ENCODE measurements at places on chromosomes 11 and 22.

DNA sequence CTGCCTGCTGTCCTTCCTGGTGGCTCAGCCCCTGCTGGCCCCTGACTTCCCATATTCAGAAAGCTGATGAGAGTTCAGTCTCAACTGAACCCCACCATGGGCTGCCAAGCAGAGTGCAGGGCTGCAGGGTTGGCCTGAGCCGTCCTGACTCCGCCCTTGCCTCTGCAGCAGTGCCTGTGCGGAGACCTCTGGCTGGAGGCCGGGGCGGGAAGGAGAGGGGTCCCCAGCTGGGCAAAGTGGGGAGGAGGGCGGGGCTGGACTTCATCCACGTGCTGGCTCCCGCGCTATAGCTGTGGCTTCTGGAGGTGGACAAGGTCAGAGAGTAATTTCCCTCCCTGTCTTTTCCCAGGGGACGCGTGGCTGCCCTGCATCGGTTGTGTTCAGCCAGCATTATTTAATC, 13.6 kb downstream of the GLB1L3 start:
- no peak for DNase-seq

- no peak for DNase-seq
These were observed 33.0 kb upstream of the NARS2 start for GRCh38 chr11:78607696-78608095.

GRCh38 chr11:95792200-95792599, 1.9 kb downstream of the CEP57 start:
- no peak for DNase-seq

DNA sequence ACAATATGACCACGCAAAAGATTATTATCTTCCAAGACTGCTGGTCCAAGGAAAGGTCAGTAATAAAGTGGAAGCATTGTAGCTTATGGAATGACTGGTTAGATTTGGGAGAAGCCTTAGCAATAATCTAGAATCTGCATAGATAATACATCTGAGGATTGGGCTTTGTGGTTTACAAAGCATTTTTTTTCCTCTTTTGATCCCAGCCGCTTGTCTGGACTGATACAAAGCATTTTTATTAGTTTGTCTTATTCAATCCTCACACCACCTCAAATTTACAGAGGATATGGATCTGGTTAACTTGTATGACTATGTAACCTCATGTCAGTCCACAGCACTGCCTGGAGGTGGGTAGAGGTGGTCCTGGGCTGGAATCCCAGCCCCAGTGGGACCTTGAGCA, 990 bp upstream of the THRSP start:
- DNase-seq = no peak

- no peak for DNase-seq
These were observed 16.6 kb downstream of the SCUBE1 start for GRCh38 chr22:43326331-43327156.

GRCh38 chr11:123145220-123145619, 49.8 kb downstream of the CLMP start:
- DNase-seq = no peak

DNA sequence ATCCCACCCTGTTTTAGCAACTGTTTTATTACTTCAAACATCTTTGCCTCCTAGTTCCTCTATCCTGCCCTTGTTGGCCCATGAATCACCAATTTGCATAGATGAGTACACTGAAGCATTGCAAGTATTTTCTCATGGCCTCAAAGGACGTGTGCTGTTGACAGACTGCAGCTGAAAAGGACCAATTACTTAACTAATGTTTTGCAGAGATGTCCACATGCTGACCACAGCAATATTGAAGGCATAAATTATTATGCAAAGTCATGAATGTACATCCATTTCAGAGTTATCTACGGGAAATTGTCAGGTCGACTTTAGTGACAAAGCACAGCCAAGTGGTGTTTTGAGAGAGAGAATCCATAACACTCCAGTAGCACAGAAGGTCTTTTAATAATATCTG, 64.8 kb downstream of the CADM1 start:
- no peak for DNase-seq

DNA sequence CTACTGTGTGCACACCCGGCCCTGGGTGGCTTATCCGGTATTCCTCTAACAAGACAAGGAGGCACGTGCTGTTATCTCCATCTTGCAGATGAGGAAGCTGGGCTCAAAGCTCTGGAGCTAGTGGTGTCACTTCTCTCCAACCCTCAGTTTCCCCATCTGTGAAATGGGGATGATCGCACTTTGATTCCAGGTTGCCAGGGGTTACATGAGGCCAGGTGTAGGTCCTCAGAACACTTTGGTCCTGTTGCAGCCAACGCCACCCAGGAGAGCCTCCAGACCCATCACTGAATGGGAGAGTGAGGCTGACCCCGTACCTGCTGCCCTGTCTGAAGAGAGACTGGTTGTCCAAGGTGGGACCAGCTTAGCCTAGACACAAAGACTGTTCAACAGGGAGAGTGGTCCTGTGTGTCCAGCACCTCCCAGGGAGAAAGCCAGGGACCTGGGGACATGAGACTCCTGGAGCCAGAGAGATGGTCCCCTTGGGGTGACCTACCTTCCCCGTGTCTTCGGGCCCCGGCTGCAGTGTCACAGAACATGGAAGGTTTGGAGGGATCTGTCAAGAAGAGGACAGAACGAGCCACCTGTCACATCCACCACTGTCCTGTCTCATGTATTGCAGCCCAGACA, 41.0 kb downstream of the TPBGL start:
- DNase-seq = no peak

DNA sequence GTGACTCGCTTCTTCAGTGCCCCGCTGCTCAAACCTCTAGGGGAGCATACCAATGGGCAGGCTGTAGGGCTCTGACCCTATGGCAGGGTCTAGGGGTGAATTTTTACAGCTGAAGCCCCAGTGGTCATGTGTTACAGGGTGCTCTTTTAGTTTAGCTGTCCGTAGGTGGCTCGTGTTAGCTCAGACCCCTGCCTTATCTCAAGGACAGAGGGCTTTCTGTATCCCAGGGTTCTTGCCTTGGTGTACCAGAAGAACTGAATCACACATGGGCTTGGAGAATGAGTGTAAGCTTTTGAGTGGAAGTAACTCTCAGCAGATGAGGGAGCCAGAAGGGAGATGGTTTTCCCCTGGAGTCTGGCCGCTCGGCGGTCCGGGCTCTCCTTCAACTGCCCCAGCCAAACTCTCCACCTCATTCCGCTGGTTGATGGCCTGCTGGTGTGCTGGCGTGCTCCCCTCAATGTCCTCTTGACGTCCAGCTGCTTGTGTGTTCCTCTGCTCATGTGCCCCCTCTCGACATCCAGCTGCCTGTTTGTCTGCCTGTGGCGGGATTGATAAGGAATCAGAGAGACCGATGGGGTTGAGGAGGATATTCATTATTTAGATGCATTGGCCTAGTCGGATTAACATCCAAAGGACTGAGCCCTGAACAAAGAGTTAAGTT, 37.5 kb downstream of the BIRC2 start:
- DNase-seq = no peak

DNA sequence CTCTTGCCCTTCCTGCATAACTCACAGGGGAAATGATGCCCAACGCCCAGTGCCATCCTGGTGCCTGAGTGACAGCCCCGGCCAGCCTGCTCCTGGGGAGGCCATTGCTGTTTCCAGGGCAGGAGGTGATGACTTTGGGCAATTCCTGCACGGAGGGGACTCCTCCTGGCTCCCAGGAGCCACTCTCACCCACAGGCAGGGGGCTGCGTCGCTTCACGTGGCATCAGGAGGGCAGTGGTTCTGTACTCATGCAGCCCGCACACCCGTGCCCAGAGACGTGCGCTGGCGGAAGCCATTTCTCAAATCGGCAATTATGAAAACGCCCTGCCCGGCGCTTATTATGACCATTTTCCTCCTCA, 272.3 kb downstream of the CTTN start:
- DNase-seq = no peak

DNA sequence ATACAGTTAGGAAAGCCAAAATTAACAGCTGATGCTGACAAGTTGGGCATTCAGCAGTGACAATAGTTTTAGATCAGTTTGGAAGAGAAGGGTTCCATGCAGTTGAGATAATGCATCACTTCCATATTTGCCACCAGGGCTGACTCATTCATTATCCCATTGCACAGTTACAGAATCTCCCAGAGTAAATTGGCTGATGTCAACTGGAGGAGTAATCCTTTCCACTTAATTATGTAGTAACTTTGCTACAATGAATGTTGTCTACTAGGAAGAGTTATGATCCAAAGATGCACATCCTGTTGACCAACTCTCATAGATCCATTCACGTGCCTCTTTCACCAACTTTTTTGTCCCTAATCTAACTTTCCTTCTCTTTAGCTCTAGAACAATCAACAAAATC, 123.3 kb upstream of the LUZP2 start:
- no peak for DNase-seq

GRCh38 chr11:103586756-103587155, 449.7 kb upstream of the DDI1 start:
- no peak for DNase-seq

- peak; percentile 93 for DNase-seq
These were observed 1.2 kb upstream of the CERK start for GRCh38 chr22:46739094-46739870.

DNA sequence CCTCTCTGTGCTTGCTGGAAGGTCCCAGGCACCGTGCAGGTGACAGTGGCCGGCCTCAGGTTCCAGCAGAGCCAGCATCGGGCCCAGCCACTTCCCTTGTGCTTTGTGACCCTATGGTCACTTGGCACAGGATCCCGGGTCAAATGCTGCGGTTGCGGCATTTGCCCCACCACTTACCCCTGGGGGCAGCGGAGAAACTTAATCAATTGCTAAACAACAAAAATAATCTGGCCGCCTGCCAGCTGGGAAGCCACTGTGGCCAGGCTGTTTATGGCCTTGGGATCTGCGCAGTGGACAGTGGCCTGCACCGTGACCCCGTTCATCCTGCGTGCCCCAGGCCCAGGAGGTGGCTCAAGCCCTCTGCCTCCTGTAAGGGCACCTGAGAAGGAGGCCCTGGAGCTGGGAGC, 65.0 kb downstream of the LRP5 start:
- DNase-seq = no peak

- DNase-seq = no peak
These were observed 410.3 kb downstream of the MN1 start for GRCh38 chr22:27391092-27391770.

DNA sequence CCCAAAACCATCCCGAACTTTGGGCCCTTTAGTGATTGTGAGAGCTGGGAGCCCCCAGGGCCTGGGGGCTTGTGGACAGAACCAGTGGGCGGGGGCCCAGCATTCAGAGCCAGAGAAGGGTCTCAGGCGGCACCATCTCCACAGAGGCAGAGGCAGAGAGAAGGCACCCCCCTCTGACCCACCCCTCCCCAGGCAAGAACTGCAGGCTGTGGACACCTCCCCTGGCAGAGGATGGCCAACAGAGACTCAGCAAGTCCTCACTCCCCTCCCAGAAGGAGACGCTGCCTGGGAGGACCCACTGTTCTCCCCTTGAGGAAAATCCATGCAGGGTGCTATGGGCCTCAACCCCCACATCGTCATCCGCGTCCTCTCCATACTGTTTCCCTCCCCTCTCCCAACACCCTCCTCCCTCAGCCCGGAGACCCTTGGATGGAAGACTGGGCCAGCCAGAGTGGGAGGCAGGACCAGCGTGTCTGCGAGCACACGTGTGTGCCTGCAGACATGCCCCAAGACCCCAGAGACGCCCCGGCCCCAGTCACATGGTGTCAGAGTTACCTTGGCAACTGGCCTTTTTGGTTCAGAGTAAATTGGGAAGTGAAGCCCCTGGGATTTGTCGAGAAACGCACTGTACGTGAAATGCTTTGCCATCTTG, 42.6 kb downstream of the KCNC1 start:
- no peak for DNase-seq

- no peak for DNase-seq
These were observed 20.7 kb downstream of the OR10A6 start for GRCh38 chr11:7910286-7910788.

- no peak for DNase-seq
These were observed 26.5 kb upstream of the PSMA1 start for GRCh38 chr11:14546672-14547071.

- DNase-seq = no peak
These were observed 36.5 kb downstream of the OR2AG2 start for GRCh38 chr11:6735306-6735705.

GRCh38 chr11:87778357-87778756, 396.9 kb downstream of the RAB38 start:
- DNase-seq = no peak

GRCh38 chr11:47185305-47186075, 744 bp downstream of the PACSIN3 start:
- DNase-seq = peak; percentile 20

GRCh38 chr11:112121981-112122615, 35.4 kb downstream of the SDHD start:
- no peak for DNase-seq

DNA sequence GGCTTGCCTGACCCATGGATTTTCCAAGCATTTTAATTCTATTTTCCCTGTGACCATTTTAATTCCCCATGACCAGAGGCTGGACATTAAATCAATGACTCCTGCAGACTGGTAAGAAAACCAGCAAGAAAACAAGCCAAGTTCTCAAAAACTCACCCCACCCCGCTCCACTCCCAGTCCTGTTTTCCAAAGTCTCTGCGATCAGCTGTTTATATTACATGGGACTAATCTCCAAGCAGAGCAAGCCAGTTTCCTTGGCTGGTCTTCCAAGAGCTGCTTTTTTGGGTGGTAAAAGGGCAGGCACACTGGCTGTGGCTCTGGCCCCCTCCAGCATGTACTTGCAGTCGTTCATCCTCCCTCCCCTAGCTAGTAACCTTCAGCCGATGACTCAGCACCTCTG, 97.9 kb downstream of the RRAS2 start:
- no peak for DNase-seq

DNA sequence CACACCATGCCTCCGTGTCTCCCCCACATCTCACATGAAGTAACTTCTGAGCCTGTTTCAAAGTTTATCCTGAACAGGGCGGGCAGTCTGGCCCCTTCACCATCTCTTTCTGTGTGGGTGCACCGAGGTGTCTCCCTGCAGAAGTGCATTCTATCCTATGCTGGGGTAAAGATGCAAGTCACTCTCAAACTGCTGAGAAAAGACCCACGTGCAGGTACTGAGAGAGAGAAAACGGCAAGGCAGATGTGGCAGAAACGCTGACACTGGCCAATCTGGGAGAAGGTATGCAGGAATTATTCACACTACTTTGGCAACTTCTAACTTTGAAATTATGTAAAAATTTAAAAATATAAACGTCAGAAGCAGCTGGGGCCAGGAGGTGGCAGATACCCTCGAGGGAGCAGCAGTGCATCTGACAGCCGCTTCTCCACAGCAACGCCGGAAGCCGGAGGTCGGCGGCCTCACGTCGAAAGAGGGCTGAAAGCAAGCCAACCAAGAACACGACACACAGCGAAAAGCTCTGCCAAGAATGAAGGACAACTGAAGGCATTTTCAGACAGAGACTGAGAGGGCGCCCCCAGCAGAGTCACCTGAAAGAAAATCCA, 34.2 kb upstream of the MOB2 start:
- DNase-seq = no peak

GRCh38 chr22:23102776-23103175, 32.5 kb downstream of the GNAZ start:
- DNase-seq = peak; percentile 51

Data from RPMI8226 (cell line).